ENCODE measurements at places on chromosomes 5 and 9.

DNA sequence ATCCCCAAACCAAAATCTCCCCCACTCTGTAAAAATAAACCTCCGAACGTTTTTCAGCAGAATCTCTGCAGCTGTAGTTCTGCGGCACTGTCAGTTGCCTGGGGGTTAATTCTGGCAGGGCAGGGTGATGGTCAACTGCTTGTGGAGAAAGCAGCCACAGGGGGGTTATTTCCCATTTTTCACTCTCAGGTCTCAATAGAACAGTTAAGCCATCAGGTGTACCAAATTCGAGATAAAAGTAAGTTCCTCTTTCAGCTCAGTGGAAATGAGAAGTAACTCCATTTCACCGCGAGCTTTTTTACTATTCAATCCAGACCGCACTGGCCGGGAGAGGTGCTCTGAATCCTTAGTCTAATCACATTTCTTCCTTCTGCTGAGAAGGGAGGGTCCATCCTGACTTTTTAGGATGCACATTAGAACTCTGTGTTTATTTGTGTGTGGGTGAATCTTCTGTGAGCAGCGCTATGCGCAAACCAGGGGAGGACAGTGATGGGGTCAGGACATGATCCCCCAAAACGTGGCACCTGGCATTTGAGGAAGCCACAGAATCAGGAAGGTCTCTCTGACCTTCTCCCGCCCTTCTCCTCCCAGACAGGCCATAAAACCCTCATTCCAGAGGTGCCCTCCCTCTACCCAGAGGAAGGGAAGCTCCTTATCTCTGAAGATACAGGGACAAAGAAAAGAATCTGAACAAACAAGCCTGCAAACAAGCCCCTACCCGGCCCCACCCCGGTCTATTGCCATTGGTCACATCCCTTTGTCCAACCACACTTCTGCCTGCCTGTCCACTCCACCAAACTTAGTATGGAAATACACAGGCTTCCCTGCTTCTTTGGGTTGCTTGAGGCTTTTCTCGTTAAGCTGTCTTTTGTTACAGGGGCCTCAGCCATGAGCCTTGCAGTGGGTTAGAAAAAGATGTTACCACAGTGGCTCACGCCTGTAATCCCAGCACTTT, 229.0 kb downstream of the ROR2 start:
- DNase-seq: no peak

DNA sequence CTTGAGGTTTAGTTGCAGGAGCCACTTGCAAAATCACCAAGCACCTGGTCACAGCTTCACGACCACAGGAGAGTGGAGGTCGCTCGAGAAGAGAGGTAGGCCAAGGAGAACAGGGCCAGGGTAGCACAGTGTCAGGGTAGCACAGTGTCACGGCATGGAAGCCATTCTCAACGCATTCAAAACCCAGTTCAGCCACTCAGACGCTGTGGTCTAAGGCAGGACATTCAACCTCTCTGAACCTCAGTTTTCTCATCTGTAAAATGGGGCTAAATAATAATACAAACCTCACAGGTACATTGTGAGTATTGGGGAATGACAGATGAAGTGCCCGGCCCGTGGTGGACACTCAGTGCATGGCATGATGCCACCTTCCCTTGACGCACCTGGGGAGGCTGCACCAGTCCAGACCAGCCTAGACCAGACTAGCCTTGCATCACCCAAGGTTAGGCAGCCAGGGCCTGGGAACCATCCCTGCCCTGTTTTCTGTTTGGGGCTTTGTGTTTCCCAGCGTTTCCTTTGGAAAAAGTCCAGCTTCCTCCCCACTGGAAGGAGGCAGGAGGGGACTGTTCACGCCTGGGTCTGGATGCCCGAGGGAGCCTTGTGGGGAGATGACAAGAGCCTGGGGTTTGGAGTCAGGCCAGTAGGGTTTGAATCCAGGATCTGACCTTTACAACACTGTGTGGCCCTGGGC, 7.8 kb upstream of the LMX1B start:
- no peak for DNase-seq

GRCh38 chr9:132858751-132859150, 19.3 kb downstream of the AK8 start:
- no peak for DNase-seq

DNA sequence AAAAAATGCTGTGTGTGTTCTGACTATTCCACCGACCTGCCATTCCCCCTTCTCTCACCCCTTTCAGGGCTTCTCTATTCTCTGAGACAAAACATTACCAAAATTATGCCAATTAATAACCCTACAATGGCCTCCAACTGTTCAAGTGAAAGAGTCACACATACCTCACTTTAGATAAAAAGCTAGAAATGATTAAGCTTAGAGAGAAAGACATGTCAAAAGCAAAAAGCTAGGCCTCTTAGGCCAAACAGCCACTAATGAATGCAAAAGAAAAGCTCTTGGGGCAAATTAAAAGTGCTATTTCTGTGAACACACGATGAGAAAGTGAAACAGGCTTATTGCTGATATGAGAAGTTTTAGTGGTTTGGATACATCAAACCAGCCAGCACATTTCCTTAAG, 279.6 kb upstream of the GRAMD2B start:
- no peak for DNase-seq

DNA sequence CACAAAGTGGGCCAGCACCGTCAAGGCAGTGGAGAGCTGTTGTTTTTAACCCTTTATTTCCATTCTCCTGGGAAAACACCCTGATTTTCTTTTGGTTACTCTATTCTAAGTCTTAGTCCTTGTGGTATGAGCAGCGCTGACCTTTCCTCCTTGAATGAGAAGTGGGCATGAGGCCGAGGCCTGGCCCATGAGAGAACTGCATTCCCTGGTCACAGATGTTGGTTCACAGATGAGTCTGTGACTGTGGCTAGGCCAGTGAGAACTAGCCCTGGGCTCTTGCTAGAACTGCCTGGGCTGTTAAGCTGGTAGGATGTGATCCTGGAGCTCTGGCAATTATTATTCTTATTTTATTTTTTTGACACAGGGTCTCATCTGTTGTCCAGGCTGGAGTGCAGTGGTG, 71.7 kb upstream of the KLF9 start:
- no peak for DNase-seq

- DNase-seq: no peak
These were observed 261.2 kb upstream of the TRPC7 start for GRCh38 chr5:136626531-136626930.

- no peak for DNase-seq
These were observed 32.7 kb upstream of the ISCA1 start for GRCh38 chr9:86315078-86315477.

DNA sequence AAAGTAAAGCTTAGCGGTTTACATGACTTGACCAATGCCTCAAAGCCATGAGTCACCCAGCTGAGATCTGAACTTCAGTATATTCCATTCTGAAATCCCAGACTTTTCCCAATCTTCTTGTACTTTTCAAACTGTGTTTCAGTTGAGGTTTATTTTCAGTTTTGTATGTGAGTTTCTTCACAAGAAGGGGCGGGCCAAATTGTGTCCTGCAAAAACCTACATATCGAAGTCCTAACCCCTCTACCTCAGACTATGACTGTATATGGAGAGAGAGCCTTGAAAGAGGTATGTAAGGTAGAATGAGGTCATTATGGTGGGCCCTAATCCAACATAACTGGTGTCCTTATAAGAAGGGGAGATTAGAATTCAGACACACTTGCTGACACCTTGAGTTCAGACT, 666 bp upstream of the TLR4 start:
- DNase-seq: no peak

GRCh38 chr5:113186061-113186460, 209.5 kb downstream of the DCP2 start:
- DNase-seq: no peak

- DNase-seq: no peak
These were observed 74.5 kb downstream of the F2RL2 start for GRCh38 chr5:76548525-76549229.

DNA sequence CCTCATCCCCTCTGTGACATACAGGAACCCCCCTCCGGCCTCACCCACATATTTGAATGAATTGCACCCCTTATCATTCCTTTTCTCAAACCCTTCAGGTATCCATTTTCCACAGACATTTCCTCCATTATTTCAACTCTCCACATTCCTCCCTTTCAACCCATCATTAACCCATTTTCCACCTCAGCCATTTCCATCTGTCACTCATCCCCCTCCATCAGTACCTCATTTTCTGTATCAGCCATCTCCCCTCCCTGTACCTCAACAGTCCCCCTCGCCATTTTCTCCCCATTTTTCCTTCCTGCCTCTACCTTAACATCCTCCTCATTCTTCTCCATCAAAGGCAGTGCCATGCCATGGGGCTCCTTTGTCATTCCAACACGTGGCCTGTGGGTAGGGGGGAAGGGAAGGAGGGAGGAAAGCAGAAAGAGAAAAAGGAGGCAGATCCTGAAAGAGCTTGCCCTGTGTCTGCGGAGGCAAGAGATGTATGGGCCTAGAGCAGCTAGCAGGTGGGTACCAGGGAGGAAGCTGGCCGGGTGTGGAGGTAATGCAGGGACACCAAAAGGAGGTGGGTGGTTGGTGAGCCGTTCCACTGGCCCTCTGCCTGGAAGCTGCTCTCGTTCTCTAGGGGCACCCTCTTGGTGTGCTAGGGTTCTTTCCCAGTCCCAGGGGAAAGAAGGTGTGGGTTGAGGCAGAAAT, 1.5 kb downstream of the DNAJB5 start:
- DNase-seq: no peak

DNA sequence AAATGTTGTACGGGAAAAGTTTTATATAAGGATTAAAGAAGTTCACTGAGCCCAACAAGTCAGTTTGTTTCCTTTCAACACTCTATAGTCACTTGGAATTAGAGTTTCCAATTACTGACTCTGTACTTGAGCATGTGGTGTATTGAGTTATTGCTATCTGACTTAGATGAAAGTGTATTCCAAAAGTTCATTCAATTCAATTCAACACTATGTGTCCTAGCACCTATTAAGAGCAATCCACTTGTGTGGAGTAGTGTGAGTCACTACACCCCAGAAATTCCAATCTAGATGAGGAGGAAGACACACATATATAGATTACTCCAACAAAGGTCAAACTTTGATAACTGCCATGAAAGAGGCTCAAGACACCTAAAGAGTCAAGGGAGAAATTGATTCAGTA, 98.2 kb upstream of the SLCO6A1 start:
- no peak for DNase-seq

DNA sequence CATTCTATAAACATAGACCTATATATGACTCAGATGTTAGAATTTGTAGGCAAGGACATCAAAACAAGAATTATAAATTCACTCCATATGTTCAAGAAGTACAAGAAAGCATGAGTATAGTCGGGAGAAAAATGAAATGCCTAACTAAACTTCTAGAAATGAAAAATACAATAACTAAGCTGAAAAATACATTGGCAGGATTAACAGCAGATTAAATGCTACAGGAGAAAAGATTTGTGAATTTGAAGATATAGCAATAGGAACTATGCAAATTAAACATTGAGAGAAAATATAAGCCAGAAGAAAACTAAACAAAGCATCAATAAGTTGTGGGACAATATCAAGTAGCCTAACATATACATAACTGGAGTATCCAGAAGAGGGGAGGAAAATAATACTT, 55.3 kb upstream of the PRSS3 start:
- no peak for DNase-seq

DNA sequence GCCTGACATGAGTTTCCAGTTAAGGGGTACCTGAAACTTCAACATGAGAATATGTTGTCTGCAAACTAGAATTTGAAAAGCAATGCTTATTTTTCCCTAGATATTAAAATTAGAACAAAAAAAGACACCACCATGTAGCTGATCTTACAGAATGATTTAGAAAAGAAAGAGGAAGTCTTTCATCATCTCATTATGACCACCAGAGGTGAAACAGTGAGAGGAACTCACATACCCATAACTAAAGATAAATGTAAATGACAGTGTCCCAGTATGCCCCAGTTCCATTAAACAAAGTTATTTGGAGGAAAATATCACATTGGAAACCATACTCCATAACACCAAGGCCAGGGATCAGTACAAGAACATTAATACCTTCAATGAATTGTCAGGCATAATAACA, 6.9 kb downstream of the TAF7 start:
- no peak for DNase-seq

DNA sequence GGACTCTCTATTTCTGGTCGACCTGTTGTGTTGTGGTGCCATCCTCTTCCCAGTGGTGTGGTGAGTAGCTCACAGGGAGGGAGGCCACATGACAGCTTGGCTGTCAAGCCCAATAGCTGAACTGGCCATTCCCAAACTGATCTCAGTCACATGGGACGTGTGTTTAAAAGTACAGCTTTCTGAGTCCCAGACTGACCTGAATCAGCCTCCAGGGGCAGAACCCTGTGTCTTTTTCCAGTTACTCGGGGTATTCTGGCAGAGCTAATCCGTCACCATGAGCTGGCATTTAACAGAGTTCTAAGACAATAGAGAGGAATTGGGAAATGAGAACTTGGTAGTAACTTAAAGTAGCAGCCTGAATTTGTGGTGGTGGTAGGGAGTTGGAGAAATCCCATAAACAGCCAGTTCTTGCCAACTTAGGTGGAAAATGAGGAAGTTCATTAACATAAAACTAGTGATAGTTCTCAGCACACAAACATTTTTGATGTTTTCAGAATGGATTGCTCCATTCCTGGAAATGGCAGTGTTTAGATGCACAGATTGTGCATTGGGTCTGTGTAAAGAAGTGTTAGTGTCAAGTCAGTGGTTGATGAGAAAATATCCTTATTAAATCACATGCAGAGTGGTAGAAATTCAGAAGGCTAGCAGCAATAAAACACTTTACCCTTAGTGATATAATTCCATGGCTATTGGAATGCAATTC, 50.9 kb downstream of the GPR107 start:
- no peak for DNase-seq

DNA sequence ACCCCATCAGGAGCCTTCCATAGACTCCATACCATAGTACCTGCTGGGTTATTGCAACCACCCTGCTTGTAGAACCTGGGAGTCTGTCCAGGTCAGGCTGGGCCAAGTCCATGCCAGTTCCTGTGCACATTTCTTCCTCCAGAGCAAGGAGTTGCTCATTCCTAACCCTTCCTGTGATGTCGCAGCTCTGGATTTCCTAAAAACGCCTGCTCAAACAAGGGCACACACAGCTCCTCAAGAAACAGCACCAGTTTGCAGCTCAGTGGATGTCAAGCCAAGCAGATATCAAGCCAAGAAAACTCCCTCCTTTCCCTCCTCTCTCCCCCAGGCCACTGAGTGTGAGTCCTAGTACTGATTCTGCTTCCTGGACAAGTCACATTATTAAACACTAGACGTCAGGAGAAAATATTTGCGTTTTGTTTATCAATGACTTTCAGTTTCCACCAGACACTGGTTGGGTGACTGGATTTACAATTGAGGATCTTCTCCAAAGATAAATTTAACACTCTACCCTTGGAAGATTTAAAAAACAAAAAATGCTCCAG, 59.6 kb downstream of the SLC1A1 start:
- no peak for DNase-seq

- no peak for DNase-seq
These were observed 11.5 kb downstream of the ZMAT2 start for GRCh38 chr5:140711794-140712193.

DNA sequence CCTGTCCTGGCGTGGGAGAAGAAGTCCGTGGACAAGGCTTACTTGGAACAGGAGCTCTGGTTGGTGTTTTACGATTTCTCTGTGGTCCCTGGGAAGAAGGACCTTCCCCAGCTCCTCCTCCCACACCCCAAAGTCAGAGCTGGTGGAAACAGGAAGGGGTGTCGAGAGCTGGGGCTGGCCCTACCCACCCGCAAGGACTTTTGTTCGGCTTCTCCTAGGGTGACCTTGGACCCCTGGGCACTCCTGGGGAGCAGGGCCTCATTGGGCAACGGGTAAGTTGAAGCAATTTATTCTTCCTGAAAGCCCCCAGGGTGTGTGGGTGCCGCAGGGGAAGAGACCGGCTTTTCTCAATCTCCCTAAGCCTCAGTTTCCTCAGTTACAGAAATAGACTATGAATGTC, 53.9 kb upstream of the ORM1 start:
- DNase-seq: no peak

All from activated naive CD4-positive, alpha-beta T cell treated with anti-CD3 and anti-CD28 coated beads for 36 hours (primary cell).